PC-3 (cell line): ENCODE measurements at places on chromosomes 11 and 22. TPM values are rescaled to one million over a fixed set of nuclear protein-coding genes. Genes with fewer than 3 reads are reported as not detected.

KCNQ1 gene
- 0.40 and 3.0 TPM in 2 replicates for total RNA-seq

DNA sequence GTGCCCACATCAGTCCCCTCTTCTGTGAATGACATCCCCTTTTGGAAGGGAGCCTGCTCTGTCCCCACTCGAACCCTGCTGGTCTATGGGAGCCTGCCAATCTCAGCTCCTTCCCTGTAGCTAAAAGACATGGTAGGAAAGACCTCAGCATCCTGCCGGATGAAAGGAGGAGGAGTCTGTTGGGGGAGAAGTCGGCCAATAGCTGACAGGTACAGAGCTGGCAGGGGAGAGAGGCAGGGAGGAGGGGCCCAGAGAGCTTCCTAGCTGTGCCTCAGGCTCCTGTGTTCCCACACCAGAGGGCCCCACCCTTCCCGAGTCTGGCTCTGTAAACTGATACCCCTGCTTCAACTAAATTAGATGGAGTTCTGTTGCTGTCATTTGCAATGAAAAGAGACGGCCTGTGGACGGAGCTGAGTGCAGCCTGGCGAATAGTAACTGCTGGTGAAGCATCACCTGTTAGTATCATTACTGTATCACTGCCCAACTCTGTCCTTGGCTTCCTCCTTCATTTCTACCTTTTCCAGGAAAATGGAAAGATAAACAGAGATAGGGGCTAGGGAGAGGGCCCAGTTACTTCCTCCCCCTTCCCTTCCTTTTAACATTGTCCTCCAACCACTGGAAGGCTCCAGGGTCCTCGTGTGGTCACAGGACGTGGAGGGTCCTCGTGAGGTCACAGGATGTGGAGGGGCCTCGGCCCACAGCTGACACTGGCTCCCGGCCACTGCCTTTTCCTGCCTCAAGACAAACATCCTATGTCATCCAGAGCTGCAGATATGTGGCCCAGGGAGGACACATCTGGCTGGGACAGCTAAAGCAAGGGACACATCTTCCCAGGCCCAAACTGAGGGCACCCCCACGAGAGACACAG is 15.1 kb downstream of the FXYD6 start:
- H3K4me3 ChIP-seq, result no peak overlapping the region
- peaks cover 91% of the 10 kb centered on the region for H3K27me3 ChIP-seq
- no peaks in the 10 kb centered on the region for H3K4me1 ChIP-seq
- no peak overlapping the region for H3K27ac ChIP-seq

CRYAB gene
- not detected in 2 replicates for total RNA-seq

CALCB gene
- not detected in 2 replicates for total RNA-seq

GRCh38 chr11:31810779-31811647 is at the start of gene PAX6:
PAX6 (minus strand) TSS chr11:31811322; CDS start chr11:31806411, 4,911 bp downstream.
- peak; percentile 74 for DNase-seq
- no peaks in the 10 kb centered on the region for H3K27me3 ChIP-seq
- H3K27ac ChIP-seq, result peak within 1 kb of the TSS; percentile 57
- H3K4me1 ChIP-seq, result peaks cover 36% of the 10 kb centered on the region
- no peaks in the 10 kb centered on the region for H3K36me3 ChIP-seq
- peak within 1 kb of the TSS; percentile 93 for H3K4me3 ChIP-seq

DNA sequence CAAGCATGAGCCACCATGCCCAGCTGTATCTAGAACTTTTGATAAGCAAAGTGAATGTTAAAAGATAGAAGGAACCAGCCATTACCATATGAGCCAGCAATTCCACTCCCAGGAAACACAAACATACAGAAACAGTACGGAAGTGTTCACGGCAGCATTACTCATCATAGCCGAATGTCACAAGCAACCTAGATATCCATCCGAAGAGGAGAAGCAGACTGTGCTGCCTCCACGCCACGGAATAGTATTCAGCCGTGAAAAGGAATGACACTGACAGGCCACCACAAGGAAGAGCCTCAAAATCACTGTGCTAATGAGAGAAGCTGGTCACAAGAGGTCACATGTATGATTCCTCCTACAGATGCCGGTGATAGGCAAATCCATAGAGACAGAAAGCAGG is 17.6 kb upstream of the MGAT3 start:
- peak overlapping the region; percentile 45 for H3K27ac ChIP-seq
- H3K4me1 ChIP-seq, result peaks cover 12% of the 10 kb centered on the region
- H3K36me3 ChIP-seq, result no peaks in the 10 kb centered on the region
- H3K27me3 ChIP-seq, result no peaks in the 10 kb centered on the region

CREB3L1 gene
- total RNA-seq, result 1.1 and 1.4 TPM in 2 replicates

DNA sequence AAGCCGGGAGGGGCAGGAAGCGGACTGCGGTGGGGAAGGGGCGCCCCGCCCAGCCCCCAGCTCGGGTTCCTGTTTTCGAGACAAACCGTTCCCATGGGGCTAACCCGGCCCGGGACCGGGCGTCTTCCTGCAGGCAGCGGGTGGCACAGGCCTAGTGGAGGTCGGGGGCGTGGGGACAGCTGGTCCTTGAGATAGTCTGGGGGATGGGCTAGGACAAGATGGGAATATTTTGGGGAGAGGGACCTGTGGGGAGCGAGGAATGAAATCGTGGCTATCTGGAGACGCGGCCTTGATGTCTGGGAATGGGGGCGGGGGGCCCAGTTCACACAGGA is 1.2 kb upstream of the RASGRP2 start:
- no peaks in the 10 kb centered on the region for H3K36me3 ChIP-seq
- H3K27ac ChIP-seq, result no peak overlapping the region
- DNase-seq, result no peak
- H3K4me3 ChIP-seq, result no peak overlapping the region
